ENCODE measurements at places on chromosomes 12 and 14.
A peak's percentile ranks its signal among the peaks of the same experiment; 100 is the strongest.

DNA sequence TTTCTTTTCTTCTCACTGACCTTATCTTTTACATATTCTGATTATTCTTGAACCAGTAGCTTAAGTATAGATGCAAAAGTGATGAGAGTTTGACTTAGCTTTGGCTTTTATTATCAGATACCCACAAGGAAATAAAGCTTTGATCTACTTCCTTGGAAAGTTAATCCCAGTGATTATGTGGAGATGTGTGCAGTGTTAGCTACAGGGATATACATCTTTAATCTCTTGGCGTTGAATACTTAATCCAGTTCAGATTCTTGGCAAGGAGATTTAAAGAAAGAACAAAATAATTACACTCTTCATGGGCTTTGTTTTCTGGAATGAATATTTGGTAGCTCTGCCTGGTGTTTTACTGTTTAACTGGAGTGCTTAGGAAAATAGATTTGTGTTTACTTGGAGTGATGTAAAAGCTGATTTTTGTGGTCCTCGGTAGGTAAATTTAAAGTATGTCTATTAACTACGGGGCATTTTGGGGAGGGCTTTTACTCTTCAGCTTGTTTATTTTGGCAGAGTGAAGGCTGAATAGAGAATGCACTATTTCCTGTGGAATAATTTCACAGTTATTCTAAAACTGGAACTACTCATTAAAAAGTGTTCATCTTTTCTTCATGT lies 150.1 kb upstream of the LRIG3 start:
- DNase-seq: no peak

DNA sequence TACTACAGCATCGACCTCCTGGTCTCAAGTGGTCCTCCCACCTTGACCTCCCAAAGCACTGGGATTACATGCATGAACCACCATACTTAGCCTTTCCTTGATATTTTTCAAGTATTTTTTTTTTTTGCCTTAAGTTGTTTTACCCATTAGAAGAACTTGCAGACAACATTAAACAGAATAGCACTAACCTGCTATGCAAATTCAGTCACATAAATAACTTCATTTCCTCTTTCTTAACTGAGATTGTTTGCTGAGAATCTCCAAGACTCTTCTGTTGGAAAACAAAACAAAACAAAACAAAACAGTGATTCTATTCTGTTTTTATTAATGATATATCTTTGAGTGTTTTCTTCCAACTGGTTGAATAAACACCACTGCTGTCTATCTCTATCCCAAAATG lies 115.9 kb upstream of the IFNG-AS1 start:
- DNase-seq: no peak

GRCh38 chr12:48334808-48335207 lies 15.9 kb downstream of the ZNF641 start:
- no peak for DNase-seq

- DNase-seq: no peak
Measured at GRCh38 chr12:130163461-130164215, 1.4 kb downstream of the FZD10 start.

DNA sequence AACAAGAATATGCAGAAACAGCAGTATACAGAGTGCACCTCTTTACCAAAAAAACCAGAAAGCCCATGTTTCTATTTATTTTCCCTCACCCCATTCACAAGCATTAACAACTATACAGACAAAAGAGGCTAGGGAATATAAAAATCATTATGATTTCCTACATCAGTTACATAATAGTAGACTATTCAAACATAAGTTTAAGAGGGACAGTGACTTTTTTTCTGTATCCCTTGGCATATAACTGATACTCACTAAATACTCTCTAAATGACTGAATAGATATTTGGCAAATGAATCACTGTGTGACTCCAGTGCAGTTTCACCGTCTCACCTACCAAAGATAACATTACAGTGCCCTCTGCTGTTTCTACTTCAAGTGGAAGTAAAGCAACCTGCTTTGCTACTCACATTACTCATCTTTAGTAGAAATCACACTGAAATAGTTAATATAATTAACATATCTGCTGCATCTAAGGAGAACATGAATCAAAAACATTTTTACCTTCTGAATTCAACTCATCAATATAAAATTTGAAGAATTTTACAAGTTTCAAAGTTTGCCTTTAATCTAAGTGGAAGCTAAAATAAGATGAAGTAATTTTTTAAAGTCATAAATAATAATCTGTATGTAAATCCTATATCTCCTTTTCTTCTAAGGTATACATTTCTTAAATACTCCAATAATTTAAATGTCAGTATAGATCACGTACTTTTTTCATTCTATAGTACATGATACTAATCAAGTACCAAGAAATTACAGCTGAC lies 103.8 kb downstream of the OSBPL8 start:
- DNase-seq: peak; percentile 31

GRCh38 chr14:60845523-60845922 lies 111.0 kb downstream of the MNAT1 start:
- no peak for DNase-seq

DNA sequence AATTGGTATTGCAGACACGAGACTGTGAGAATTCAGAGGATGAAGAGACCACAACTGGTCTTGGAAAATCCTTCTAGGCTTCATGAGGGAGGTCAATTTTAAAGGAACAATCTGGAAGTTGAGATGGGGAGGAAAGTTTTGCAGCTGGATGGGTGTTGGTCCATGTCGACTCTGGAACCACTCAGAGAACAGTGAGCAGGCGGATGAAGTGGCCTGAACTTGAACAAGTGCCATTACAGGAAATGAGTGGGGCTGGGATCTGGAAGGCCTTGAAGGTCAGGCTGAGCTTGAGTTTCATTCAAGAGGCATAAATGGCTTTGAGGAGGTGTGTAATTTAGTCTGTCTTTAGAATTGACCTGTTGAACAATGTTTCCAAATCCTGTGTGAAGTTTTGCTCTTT lies 140.9 kb downstream of the GALC start:
- no peak for DNase-seq

Measured in iPS DF 6.9 (cell line).